ENCODE measurements at places on chromosomes 2 and 18.
A peak's percentile ranks its signal among the peaks of the same experiment; 100 is the strongest.

GRCh38 chr2:141475801-141476200 is 655.0 kb downstream of the LRP1B start:
- no peak for DNase-seq

- DNase-seq, result no peak
These were observed 137.7 kb downstream of the THNSL2 start for GRCh38 chr2:88307817-88308216.

GRCh38 chr2:238093181-238094140 is 6.7 kb upstream of the ESPNL start:
- DNase-seq, result no peak

DNA sequence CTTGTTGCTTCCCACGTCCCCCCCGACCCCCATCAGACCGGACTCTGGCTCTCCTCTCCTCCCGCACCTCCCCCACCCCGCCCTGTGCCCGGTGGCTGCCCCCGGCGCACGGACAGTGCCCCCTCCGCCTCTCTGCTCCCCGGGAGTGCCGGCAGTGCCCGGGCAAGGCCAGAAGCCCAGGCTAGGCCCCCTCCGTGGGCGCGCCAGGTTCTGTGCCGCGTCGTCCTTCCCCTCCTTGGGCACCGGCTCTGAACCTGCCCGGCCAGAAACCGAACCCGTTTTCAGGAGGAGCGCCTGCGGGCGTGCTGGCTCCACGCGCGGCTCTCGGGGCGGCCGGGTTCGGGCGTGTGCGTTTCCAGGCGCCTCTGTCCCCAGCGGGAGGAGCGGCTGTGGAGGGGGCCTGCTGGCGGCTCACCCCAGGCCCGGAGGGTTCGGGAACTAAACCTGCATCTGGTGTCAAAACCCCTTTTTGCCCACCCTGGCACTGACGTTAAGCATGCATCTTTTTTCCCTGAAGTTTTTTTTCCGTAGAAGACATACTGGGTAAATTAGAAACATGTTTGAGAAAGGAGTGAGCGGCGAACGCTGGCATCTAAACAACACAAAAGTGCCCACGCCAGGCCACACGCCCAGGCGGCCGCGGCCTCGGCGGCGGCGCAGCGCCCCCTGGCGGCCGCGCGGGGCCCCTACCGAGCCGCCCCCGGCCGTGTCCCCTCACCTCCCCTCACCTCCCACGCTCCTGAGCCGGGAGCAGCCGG is 123.9 kb upstream of the SLC1A4 start:
- DNase-seq, result peak; percentile 64

DNA sequence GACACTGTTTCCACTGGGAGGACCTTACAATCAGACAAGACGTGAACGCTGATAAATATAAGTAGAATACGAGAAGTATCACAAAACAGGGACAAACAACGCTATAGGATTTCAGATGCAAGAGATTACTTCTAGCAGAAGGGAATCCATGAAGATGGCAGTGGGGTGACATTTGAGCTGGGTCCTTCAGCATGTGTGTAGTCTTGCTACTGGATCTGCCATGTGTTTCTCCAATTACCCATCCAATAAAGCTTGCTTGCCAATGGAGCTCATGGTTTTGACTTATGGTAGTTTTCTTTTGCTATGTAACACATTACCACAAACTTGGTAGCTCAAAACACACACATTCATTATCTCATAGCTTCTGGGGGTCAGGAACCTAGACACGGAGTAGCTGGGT is 32.8 kb upstream of the LGALSL start:
- no peak for DNase-seq

- DNase-seq, result no peak
These were observed 5.1 kb downstream of the TRIB2 start for GRCh38 chr2:12721566-12722446.
